ENCODE measurements at places on chromosomes 2 and 18.

DNA sequence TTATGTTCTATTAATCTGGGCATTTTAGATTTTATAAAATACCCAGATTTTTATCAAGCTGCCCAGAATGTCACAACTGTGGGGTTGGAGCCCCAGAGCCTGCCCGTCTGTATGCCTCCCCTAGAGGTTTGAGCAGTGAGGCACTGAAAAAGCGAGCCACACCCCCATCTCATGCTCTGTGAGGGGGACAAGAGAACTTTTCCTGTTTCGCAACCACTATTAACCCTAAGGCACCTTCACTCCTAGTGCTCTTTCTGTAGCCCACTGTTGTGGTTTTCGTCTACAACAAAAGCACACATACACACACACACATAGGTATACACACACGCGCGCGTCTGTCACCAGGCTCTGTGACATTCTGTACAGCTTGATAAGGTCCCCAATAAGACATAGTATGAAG, 38.0 kb downstream of the DCDC2C start:
- DNase-seq, result no peak

- DNase-seq, result no peak
Measured at GRCh38 chr2:110807522-110807921, 75.1 kb downstream of the ACOXL start.

DNA sequence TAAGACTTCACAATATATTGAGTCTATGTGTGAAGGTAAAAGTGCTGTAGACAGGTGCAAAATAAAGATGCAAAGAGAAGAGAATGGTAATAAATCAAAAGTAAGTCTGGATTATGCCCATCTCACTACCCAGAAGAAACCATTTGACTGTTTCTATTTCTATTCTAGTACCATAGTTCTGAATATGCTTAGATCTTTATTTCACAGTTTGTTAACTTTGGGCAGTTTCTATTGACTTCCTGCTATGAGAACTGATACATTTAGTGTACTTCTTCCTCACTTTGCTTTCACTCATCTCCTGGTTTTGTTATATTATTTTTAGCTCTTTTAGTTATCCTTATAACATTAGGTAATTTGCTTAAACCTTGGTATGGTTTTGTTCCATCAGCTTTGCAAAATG, 94.9 kb downstream of the HS1BP3 start:
- DNase-seq, result no peak

DNA sequence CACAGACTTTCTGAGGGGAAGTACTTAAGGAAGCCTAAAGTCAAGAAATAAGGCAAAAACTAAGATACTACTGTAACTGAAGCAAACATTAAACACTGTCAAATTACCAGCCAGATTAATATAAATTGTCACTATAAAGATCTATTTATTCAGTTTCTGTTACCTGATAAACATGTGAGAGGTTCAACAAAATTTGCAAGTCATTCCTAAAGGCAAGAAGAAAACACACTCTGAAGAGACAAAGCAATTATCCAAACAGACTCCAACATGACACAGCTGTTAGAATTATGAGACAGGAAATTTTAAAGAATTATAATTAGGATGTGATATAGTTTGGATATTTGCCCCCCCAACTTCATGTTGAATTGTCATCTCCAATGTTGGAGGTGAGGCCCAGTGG, 140.4 kb upstream of the COL3A1 start:
- DNase-seq, result no peak

GRCh38 chr18:30967701-30968100, 74.8 kb downstream of the DSC3 start:
- DNase-seq, result no peak

- no peak for DNase-seq
Measured at GRCh38 chr2:24359129-24360049, 947 bp downstream of the ITSN2 start.

DNA sequence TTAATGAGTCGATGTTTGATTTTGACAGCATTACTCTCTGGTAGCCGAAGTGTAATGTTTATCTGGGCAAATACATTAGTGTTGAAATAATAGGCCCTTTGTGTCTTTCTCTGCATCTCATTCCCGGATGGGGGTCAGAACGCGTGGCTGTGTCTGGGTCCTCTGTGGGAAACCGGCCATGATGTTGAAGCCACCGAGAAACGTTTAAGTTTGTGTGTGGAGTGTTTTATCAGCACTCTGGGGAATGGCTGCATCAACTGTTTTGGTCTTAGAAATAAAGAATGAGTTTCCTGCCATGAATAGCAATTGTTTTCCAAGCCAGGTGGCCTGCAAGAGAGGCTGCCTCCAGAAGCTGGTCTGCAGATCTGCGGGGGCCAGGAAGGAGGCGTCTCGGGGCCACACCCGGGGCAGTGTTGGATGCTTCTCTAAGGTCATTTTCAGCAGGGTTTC, 69.7 kb downstream of the RNF144A start:
- no peak for DNase-seq

- no peak for DNase-seq
Measured at GRCh38 chr2:102514061-102514785, 41.2 kb downstream of the SLC9A4 start.

GRCh38 chr2:2199841-2200240, 131.2 kb downstream of the MYT1L start:
- no peak for DNase-seq

GRCh38 chr2:199819746-199820145, 31.2 kb downstream of the FTCDNL1 start:
- peak; percentile 5 for DNase-seq

DNA sequence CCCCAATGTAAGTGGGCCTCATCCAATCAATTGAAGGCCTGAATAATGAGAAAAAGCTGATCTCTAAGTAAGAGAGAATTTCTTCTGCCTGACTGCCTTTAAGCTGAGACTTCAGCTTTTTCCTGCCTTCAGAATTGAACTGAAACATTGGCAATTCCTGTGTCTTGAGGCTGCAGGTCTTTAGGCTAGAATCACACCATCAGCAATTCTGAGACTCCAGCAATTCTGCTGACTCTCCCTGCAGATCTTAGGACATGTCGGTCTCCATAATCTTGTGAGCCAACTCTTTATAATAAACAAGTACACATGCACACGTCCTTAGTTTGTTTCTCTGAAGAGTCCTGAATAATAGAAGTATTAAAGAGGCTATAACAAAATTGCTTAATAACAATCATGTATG, 209.1 kb downstream of the FSIP2 start:
- DNase-seq, result no peak

- peak; percentile 81 for DNase-seq
Measured at GRCh38 chr2:46385786-46386577, 88.8 kb downstream of the EPAS1 start.

DNA sequence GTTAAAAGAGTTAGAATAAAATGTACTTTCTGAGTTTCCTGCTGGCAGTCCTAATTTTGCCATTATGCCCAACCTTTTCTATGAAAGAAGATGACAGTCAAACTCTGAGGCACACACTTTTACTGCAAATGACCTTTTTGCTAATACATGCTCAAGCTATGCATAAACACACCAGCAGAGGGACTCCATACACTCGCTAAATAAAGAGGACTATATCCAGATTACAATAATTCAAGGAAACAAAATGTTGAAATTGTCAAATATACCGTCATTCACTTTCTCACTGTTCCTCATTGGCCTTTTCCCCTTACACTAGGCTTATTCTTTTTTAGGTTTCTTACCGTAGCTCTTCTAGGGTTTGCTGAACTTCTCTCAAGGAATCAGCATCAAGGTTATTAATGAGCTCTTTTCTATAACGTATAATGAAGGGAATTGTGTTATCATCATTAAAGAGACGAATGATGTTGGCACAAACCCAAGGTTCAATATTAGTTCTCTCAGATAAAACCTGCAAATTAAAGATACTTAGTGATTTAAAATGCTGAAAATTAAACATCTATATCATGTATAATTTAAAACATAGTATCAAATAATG, 25.7 kb downstream of the SRBD1 start:
- peak; percentile 65 for DNase-seq

DNA sequence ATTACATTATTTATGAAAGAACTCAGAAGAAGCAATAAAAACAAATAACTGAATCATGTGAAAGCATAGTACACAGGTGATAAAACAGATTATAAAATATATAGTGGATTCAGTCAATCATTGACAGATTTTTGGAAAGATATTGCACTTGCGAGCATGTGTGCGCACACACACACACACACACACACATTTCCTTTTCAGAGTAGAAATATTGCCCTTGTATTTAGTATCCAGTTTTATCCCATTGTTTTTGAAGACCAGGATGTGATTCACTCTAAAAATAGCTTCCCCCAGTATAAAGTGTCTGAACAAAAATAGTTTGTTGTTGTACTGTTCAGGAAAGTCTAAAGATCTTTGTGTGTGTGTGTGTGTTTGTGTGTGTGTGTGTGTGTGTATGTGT, 145.5 kb downstream of the CALCRL start:
- DNase-seq, result no peak

DNA sequence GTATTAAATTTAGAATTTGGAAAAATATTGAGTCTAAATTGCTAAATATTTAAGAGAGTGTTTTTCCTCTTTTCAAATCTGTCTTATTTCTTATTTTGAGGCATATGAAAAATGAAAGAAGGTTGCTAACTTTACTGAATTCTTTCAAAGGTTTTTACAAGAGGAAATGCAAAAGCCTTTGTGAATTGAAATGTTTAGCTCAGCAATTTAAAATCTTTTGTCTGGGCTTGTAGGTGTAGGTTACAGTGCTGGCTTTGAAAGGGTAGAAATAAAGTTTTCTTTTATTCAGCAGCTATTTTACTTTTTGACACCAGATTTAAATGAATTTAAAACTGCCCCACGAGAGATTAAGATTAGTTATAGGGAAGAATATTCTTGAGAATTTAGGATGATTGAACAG, 192.0 kb downstream of the CDH7 start:
- no peak for DNase-seq

DNA sequence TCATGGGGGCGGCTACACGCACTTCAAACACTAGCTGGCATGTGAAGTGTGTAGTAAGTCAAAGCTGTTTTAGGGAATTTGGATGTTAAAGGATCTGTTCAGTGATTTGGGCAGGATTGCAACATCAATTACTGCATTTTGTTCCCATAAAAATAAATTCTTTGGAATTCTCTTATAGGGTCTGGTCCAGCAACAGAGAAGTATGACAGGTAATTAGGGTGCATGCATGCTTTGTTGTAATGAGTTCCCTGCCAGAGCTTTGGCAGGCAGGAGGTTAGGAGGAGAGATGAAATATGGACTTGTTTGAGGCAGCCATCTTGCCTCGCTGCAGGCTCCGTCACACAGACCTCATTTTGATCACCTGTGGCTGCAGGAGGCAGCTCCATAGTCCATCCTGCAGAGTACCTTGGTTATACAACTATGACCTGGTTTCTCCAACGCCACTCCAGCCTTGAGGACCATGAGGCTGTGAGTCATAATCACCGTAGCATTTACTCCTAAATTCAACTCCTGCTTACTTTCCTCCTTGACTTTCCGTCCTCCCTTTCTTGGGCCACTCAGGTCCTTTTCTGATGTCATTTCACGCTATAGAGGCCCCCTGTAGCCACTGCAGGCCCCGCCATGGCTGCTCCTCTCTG, 26.5 kb upstream of the EML4 start:
- DNase-seq, result no peak

DNA sequence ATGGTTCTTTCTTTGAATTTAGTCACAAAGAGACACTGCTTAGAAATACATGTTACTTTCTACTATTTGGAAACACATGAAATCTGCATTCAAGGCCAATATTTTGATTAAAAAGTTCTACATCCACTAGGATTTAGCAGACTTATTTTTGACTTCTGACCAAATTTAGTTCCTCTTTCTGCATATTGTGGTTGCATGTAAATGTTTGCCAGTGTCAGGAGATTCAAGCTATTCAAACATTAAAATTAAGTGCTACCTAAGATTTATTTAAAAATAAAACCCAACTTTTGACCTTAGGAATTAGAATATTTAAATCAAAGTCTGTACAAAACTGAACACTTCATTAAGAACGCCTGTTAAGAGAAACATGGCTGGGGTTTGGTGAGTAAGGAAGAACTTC, 891.1 kb downstream of the CPS1 start:
- DNase-seq, result no peak

- DNase-seq, result no peak
Measured at GRCh38 chr2:231337807-231338759, 57.4 kb upstream of the B3GNT7 start.

- DNase-seq, result no peak
Measured at GRCh38 chr2:227865291-227865690, 6.1 kb upstream of the DAW1 start.

DNA sequence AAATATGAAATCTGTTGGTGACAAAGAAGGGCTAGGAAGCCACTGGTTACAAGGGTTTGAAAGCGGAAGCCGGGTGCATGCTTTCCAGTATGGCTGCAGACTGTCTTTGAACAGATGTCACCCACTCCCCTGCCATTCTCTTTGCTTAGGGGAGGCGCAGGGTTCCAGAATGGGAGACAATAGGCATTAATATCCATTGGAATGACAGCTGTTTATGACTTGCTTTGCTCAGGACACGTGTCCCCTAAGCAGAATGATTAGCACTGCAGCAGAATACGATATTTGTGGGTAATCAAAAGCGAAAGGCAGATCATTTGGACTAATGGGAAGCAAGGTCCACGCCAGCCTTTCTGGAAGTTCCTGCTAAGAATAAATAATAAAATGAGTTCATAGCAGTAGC, 25.8 kb upstream of the NRP2 start:
- DNase-seq, result no peak

- no peak for DNase-seq
Measured at GRCh38 chr2:161134547-161135518, 25.4 kb upstream of the TANK start.

- DNase-seq, result no peak
Measured at GRCh38 chr18:46061796-46062195, 10.3 kb downstream of the PSTPIP2 start.
